ENCODE measurements at places on chromosomes 2 and 18.

GRCh38 chr2:118865106-118865505, 17.7 kb upstream of the EN1 start:
- no peak for DNase-seq

GRCh38 chr2:86078774-86079545, 26.7 kb downstream of the POLR1A start:
- DNase-seq, result no peak

- no peak for DNase-seq
Observed at GRCh38 chr18:23953984-23954383, 60.6 kb upstream of the TTC39C start.

GRCh38 chr2:54196646-54197045, 59.4 kb downstream of the TSPYL6 start:
- no peak for DNase-seq

DNA sequence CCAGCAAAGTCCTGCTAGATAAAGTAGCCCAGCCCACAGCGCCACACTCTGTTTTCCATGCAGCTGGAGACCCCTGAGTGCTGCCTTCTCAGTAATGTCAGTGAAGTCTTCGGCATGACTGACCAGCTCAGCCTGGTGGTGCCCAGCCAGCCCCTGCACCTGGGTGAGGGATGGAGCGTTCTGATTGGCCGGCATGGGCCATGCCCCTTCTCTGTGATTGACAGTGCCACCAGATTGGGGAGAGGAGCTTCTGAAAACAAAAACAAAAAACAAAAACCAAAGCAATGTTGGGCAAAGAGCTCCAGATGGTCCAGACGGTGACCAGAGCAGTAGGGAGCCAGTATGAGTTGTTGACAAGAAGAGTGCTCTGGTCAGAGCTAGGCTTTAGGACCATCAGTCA, 122.6 kb downstream of the DYSF start:
- no peak for DNase-seq

DNA sequence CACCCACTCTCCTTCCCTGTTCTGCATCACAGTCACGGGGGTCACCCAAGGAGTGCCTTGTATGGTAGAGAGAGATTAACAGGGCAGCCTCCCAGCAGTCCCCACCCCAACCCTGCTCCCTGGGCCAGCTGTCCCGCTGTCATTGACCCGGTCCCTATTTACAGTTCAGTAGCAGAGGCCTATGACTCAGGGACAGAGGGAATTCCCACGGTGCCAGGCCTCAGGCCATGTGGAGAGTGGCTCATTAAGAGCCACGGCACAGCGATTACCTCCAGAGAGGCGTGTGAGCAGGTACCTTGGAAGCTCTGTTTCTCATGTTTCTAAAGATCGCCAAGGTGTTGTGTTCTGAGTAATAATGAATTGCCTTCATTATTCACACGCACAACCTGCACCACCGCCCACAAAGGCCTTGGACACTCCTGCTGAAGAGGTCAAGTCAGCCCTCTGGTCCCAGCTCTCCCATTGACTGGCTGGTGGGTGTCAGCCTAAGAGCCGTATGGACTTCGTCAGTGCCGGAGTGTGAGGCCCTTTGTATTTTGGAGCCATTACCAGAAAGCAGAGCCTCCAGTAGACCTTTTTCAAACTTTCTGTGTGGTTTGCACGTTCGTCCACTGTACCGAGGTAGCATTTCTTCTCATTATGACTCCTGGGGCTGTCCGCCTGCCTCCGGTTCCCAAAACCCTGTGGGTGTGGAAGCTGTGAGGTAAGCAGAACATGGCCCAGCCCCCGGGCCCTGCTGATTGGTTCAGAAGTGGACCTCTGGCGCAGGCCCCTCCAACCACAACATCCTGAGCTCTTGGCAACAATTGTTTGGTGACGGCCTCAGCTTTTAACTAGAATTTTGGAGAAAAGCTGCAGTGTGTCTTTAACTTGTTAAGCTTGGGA, 47.0 kb downstream of the SERTAD2 start:
- peak; percentile 87 for DNase-seq

DNA sequence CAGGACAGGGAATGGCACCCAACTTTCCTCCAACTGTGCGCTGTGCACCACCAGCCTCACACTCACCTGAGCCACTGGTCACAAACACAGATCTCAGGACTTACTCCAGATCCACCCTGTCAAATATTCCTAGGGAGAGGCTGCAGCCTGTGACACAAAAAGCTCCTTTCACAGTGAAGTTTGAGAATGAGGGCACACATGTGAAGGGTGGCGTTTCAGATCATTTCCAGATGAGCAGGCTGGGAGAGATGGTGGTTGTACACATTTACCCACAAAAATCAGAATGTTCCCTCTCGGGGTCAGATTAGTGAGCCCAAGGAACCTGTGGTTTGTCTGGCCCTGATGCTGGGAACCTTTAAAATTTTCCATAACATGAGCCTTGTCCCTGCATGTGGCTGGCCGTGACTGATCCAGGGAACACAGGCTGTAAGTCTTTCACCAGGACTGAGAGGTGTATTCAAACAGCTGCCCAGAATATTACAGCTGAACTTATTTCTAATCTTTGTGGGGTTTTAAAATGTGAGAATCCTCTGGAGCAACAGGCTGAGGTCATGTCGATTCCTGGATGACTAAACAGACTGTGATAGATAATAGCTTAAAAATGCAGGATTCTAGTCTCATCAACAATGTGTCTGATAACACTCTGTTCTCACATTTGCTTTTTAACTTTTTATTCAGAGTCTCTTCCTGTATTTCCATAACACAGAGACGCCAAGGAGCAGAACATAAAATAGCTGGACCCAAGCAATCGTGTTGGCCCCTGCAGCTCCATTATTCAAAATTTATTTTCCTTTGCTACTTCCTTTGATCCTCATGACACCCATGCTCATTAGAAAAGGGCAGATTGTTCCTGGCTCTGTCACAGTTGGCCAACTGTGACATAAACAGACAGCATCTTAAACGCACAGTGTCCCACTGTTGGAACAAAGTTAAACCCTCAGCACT, 35.5 kb downstream of the IL1R2 start:
- DNase-seq, result no peak

GRCh38 chr2:2112416-2113105, 218.5 kb downstream of the MYT1L start:
- no peak for DNase-seq

GRCh38 chr18:58125183-58125582, 81.2 kb downstream of the NEDD4L start:
- DNase-seq, result no peak

DNA sequence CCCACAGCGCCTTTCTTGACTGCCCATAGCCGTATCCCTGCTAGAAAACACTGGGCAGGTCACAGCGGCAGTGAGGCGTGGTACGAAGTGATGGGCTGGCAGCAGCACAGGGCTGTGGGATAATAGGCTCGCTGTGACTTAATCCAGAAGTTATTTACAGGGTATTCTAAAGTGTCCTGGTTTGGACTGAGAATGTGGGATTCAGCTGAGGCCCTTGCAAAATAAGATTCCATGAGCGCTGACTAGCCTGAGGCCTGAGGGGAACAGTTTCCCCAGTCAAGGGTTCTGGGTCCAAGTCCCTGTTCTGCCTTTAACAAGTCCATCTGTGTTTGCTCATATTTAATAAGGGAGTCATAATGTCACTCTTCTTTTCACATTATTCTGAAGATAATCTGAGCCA, 34.6 kb downstream of the SETBP1 start:
- no peak for DNase-seq

- DNase-seq, result no peak
Observed at GRCh38 chr2:60677356-60677755, 78.7 kb upstream of the PAPOLG start.

DNA sequence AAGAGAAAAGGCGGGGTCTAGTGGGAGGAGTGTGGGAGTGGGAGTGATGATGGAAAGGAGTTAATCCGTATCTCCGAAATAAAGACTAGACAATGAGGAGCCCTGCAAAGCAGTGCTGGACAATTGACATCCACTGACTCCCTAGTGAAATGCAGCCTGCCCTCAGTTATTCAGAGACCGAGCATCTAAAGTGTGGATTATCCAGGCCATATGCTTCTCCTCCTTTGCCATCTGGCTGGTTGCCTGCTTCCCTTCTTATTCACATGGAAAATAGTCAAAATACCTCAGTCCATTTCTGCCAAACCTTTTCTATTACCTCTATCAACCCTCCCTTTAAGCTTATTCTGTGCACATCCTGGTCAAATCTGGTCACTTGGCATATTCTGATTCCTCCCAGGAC, 288.8 kb upstream of the SIX3 start:
- DNase-seq, result no peak

DNA sequence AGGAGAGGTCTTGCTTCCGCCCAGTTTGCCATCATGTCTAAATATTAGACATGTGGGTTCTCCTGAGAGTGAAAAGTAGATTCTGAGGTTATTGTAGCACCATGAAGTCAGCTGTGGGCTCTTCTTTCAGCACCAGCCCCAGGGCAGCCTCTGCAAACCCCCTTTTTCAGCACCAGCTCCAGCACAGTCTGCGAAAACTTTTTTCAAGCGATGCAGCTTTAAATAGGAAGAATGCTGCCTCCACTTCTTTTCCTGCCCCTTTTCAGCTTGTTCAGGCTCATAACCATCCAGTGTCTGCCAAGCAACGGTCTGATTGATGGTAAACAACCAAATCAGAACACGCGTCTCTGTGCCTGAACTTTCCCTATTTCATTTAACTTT, at the start of gene COL5A2:
TSS of gene COL5A2 (minus strand) at position 192 of the 381 bp plus-strand sequence. CDS start at position 35, 157 bp downstream.
- DNase-seq, result no peak

DNA sequence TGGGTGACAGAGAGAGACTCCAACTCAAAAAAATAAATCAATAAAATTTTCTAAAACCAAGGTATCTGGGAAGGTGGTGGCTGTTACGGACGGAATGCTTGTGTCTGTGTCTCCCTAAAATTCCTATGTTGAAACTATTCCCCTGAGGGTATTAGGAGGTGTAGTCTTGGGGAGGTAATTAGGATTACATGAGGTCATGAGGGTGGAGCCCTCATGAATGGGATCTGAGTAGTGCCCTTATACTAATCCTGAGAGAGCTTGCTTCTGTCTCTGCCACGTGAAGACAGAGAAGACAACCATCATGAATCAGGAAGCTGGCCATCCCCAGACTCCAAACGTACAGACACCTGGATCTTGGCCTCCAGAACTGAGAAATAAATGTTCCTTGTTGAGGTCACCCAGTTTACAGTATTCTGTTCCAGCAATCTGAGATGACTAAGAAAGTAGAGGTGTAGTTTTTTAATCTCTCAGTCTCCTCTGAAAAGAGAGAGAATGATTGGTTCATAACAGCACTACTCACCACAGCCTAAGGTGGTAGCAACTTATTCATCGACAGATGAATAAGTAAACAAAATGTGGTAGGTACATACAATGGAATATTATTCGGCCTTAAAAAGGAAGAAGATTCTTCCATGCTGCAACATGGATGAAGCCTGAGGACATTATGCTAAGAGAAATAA, 38.4 kb downstream of the TGFBRAP1 start:
- no peak for DNase-seq

GRCh38 chr18:9869715-9870430, 15.9 kb upstream of the TXNDC2 start:
- no peak for DNase-seq

GRCh38 chr2:102387763-102388546, 32.4 kb downstream of the IL18R1 start:
- no peak for DNase-seq

DNA sequence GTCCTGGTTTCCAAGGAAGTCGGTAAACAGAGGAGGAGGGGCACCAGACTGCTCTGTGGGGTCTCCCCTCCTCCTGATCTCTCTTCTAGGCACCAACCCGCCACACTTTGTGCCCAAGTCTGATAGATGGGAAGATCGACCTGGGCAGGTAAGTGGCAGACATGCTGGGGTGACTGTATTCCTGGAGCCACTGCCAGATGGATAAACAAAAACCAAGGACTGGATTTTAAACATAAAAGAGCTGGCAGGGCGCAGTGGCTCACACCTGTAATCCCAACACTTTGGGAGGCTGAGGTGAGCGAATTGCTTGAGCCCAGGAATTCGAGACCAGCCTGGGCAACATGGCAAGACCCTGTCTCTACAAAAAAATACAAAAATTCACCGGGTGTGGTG, 181.2 kb downstream of the ANAPC1 start:
- no peak for DNase-seq

DNA sequence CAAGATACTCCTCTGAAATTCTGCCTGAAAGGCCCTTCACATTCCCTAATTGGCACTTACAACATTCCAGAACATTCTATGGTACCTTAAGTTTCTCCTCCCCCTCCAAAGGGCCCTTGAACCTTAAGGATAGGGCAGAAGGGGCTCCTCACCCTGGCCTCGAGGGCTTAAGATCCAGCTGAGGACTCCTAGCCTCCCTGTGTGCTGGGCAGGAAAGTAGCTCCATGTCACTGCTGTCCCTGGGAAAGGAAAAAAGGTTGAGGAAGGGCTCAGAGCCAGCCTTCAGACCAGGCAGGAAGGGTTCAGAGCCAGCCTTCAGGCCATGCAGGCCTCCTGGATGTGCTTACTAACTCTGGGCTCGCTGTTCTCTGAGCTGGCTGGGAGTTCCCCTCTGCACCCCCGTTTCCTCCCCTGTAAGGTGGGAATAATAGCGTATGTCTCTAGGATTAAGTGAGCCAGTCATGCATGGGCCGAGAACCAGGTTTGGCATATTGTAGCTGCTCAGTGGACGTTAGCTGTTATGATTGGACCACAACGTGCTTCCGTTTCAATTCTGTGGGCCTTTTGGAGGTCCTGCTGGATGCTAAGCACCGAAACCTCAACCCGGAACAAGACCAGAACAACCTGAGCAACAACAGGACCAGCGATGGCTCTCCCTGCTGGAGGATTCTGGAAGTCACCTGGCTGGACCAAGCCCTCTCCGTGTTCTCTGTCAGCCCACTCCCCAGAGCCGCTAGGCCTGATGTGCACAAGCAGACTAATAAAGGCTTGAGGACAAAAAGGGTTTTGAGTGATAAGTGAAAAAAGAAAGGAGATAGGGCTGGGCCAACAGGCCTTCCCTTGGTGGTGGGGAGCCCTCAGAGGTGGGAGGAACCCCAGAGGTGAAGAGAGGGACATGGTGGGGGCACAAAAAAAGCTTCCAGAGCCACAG, 1.0 kb upstream of the B3GNT7 start:
- DNase-seq, result no peak

DNA sequence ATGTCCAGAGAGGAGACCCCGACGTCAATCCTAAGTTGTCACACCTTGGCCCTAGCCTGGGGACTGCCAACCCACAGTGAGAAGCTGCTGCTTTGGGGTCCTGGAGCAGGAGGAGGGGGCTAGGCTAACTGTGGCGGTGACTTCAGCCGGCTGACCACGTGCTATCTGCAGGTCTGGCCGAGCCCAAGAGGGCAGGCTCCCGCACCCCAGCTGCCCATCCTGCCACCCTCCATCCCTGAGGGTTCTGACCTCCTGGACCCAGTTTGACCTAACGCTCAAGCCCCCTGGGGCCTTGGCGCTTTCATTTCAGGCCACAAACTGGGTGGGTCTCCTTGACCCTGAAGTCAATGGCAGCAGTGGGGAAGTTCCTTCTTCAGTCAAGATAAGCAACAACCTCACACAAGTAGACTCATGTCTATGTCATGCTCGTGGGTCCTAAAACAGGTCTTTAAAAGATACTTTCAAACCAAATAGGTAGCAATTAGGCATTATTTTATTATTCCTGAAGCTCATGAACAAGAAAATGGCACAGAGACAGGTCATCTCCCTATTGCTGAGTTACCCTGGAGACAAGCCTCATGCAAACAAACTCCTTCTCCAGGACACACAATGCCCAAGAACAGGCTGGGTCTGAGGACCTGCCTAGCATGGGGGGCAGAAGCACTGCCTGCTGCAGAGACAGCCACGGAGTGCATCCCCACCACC, 2.3 kb downstream of the HES6 start:
- DNase-seq, result peak; percentile 65

Measured in chondrocyte (in vitro differentiated cells).